Muscle of leg (tissue), 16 donors: ENCODE measurements at places on chromosomes 16 and 17.

GRCh38 chr16:17396762-17397498 is 73.8 kb downstream of the XYLT1 start:
- DNase-seq, result peak; percentile 60
- no peak overlapping the region for H3K27ac ChIP-seq
- H3K4me3 ChIP-seq, result no peak overlapping the region
- no peaks in the 10 kb centered on the region for H3K36me3 ChIP-seq
- H3K27me3 ChIP-seq, result no peaks in the 10 kb centered on the region

DNA sequence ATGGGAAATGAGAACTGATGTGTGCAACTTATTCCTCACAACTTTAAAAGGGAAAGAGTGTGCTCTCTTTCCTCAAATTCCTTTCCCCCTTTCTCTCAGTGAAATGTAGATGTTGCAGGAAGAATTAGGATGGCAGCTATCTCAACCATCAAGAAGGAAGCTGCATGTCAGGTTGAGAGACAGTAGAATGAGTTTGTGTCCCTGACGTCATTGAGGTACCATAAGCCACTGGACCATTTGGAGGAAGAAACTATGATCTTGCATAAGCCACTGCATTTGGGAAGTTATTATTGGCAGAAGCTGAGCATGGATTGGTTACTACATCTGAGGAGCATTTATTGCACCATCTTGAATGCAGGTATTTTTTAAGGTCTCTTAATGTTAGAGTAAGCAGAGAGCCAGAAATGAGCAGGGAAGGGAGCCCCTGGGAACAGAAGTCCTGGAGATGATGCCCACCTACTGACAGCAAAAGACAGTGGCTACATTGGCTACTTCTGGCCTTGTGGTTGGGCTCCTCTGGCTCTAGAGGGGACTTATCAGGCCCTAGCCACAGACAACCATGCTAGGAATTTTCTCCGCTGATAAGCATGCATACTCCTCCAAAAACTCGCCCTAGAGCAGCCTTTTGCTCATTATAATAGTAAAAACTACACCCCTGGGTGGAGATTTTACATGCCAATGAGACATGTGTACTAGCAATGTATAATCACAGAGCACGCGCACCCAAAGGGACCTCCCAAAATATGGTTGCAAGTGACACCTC is 249.0 kb upstream of the SALL1 start:
- no peak overlapping the region for H3K27ac ChIP-seq
- no peaks in the 10 kb centered on the region for H3K36me3 ChIP-seq
- no peaks in the 10 kb centered on the region for H3K27me3 ChIP-seq
- H3K4me1 ChIP-seq, result no peaks in the 10 kb centered on the region

DNA sequence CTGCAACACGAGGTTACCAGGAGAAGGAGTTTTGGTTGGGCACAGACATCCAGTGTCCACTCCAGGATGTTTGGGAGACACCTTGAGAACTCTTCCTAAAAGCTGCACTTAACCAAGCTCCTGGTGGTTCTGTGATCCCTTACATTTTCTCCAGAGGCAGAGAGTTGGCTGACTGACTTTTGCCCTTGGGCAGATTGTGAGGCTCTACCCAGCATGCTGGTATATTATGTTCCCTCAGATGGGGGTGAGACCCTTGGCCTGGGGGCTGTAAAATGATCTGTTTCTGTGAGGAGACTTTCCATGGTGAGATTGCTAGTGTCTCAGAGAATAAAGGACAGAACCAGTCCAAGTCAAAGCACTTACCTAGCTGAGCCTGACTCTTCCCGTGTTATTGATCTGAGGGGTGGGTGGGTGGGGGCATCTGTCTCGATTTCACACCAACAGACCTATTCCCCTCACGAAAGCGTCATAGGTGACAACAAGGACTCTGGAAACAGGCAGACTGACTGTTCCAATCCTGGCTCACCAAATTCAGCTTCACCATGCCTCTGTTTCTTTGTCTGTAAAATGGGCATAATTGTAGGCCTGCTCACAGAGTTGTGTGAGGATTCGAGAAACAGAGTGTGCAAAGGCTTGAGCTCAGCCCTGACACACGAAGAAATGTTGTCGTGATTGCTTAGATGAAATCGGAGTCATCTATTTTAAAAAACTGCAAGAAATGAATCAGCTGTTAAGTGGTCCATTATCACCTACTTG is 12.2 kb downstream of the USB1 start:
- H3K36me3 ChIP-seq, result peaks cover 19% of the 10 kb centered on the region
- H3K4me3 ChIP-seq, result no peak overlapping the region
- no peaks in the 10 kb centered on the region for H3K27me3 ChIP-seq
- H3K27ac ChIP-seq, result no peak overlapping the region

DNA sequence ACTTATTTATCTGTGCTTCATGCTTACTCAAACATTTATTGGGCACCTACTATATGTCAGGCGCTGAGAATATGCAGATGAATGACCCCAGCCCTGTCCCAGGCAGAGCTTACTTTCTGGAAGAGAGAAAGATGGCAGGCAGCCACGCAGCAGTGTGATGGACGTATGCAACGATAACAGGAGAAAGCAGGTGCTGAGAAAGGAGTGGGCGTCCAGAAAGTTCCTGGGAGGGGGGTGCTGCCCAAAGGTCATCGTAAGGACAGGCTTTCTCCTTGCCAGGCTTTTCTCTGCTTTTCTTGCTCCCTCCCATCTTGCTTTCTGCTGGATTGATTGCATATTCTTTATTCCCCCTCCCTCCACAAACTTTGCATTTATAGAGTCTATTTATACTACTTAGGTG is 124.5 kb downstream of the GAS7 start:
- no peak overlapping the region for H3K4me3 ChIP-seq
- no peak for DNase-seq
- H3K4me1 ChIP-seq, result peaks cover 11% of the 10 kb centered on the region
- H3K27ac ChIP-seq, result no peak overlapping the region
- H3K27me3 ChIP-seq, result no peaks in the 10 kb centered on the region

DNA sequence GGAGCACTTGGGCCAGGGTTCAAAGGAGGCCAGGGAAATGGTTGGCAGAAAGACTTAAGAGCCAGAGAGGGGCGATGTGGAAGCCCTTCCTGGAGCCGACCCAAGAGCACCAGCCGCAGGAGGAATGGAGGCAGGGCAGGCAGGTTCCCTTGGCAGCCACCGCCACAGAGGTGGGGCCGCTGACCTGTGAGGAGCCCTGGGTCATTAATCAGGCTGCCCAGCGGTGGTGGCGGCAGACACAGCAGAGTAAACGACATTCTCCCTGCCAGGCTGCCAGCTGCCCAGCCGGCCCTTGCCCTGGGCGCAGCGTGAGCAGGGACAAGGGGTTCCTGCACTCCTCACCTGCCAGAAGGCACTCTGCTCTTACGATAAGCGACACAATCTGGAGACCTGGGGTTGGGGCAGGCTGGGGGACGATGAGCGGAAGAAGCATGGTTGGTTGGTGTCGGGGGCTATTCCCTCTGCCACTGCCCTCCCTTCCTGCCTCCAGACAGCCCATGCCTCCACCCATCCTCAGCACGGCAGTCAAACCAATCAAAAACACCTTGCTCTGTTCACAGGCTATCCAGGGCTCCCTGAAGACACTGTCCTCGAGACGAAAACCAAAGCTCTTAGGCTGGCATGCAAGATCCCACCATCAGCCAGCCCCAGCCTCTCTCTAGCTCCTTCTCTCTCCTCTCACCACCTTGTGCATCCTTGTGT is 40.9 kb downstream of the PLXDC1 start:
- no peak for DNase-seq
- peaks cover 23% of the 10 kb centered on the region for H3K4me1 ChIP-seq
- H3K27ac ChIP-seq, result no peak overlapping the region
- H3K4me3 ChIP-seq, result no peak overlapping the region
